ENCODE measurements at places on chromosomes 11 and 22.

DNA sequence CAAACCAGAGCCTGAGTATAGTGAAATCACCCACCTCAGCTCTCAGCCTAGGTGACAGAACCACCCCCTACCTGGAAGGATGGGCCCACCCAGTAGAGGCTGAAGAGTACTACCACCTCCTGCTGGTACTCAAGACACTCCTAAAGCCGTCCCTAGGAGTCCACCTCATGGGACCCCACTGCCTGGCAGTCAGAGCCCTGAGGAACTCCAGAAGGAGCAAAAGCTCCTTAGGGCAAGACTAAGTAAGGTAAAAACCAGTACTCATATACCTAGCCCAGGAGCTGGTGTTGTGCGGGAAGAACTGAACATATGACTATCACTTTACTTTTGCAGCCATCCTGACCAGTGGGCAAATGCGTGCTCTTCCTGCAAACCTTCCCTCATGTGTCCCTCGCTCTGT, 36.3 kb downstream of the HIRA start:
- no peak for DNase-seq

- no peak for DNase-seq
Measured at GRCh38 chr11:7688238-7688826, 15.0 kb upstream of the CYB5R2 start.

- DNase-seq = no peak
Measured at GRCh38 chr11:104876861-104877431, 21.3 kb downstream of the CASP12 start.

DNA sequence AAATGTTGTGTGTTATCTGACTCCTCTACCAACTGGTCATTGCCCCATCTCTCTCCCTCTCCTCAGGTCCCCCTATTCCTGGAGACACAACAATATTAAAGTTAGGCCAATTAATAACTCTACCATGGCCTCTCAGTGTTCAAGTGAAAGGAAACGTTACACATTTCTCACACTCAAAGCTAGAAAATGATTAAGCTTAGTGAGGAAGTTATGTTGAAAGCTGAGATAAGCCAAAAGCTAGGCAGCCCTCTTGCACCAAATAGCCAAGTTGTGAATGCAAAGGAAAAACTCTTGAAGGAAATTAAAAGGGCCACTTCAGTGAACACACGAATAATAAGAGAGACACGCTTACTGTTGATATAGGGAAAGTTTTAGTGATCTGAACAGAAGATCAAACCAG, 6.9 kb downstream of the DLG2 start:
- DNase-seq = no peak

GRCh38 chr11:9570313-9571025, 3.0 kb upstream of the WEE1 start:
- DNase-seq = no peak

DNA sequence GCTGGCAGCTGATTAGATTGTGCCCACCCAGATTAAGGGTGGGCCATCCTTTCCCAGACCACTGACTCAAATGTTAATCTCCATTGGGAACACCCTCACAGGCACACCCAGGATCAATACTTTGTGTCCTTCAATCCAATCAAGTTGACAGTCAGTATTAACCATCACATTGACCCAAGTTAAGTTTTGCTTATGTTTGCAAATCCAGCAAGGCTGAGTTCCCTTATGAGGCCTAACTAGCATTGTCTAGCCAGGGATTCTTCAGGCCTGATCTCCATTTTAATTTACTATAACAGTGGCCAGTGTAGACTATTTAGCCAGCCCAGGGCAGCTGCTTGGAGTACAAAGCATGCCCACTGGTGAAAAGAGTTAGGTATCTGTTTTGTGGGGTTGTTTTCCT, 2.3 kb upstream of the KCTD14 start:
- no peak for DNase-seq

DNA sequence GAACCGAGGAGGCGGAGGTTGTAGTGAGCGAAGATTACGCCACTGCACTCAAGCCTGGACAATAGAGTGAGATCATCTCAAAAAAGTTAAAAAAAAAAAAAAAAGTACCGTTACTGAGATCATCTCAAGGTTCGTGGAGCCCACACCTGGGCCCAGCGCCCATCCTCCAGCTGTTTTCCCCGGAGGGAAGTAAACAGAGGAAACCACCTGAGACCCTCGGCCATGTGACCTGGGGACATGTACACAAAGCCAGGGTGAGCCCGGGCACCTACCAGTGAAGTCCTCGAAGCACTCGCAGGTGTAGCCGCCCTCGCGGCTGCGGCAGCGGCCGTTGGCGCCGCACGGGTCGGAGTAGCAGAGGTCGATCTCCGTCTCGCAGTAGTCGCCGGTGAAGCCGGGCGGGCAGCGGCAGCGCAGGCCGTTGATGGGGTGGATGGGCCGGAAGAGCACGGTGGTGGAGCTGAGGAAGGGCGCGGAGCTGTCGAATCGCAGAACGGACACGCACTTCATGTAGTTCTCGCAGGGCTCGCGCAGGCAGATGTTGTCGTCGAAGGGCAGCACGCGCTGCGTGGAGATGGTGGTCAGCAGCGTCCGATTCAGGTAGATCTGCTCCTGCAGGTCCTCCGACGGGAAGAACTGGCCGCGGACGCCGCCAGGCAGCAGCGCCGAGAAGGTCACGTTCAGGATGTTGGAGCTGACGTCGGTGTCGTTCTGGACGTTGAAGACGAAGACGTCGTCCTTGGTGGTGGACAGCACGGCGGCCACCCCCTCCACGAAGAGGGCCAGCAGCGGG, 73.8 kb downstream of the CELSR1 start:
- DNase-seq = no peak

GRCh38 chr22:43005106-43005505, 9.8 kb downstream of the PACSIN2 start:
- DNase-seq = no peak
